ENCODE measurements at places on chromosomes 5 and 9.
A peak's percentile ranks its signal among the peaks of the same experiment; 100 is the strongest.

DNA sequence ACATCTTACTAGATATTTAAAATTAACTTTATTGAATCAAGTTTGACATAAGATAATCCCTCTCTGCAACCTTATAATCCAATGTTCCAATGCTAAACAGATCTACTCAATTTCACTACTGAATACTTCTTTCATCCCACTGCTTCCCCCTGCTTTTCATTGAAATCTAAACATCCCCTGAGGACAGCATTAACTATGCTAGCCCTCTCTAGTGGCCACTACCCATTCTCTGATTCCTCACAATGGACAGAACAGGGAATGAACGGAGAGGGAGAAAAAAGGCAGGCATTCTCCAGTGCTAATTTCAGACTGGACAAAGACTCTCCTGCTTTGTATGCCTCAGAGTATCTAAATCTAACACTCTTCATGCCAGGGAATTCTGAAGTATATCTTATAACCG, 54.3 kb upstream of the RGS7BP start:
- no peak for DNase-seq

GRCh38 chr9:136023410-136024225, 62.4 kb upstream of the UBAC1 start:
- DNase-seq = peak; percentile 48

DNA sequence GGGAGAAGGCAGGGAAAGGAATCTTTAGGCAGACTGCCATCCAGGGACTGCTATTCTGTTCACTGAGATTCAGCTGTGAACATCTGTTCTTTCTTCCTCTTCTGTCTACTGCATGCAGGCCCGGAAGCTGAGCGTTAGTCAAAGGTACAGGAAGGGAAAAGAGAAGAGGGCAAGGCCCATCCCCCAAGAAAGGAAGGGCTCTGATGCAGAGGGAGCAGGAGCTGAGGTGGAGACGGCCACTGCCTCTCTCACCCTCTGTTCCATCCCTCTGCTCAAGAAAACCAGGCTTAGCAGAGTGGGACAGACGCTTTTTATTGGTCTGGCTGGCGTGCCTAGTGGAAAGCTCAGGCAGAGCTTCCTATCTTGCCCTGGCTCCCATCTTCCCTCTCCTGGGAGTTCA, 57.6 kb downstream of the PFDN1 start:
- DNase-seq = no peak

- no peak for DNase-seq
Observed at GRCh38 chr9:110782701-110783100, 114.1 kb downstream of the MUSK start.

DNA sequence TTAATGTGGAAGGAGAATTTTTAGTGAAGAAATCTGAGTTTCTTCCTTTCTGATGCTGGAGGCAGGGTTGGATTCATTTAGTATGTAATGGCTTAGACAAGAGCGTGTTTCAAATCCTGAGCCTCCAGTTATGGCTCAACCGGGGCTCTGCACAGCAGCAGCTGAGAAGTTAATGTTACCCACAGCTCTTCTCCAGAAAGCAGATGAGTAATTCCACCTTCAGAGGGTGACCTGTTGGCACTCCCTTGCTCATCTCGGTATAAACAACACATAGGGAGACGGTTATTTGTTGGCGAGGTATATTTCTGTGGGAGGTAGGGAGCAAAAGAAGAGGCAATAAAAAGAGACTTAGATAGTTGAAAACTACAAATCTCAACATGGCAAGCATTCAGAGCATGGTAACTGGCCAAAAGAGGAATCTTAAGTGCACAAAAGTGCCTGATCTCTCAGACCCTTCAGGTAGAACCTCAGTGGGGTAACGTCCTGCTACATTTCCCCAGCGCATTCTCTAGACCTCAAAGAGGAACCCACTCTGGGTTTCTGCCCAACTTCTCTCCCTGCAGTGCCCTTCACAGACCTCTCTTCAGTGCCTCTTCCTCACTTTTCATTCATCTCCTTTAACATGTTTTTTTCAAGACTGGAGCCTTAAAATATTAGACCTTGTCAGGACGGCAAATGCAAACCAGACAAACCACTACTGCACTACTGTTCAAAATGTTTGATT, 417.5 kb upstream of the ADAMTSL1 start:
- DNase-seq = no peak

- no peak for DNase-seq
Observed at GRCh38 chr9:127136880-127137639, 14.6 kb upstream of the ANGPTL2 start.

DNA sequence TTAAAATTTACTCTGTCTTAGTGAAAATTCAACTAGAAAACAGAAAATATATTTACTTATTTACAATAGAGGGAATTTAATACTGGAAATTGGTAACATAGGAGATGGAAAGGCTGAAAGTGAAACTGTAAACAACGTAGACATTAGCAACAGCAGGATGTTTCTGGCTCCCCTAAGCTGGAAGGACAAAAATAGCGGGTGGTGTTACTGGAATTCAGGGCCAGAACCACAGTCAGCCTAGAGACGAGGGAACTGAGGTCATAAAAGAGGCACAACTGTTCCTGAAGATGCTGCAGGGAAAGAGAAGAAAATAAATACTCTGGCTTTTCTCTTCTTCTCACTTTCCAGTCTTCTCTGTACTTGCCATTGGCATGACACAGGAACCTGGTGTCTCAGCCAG, 80.4 kb upstream of the NIPBL start:
- no peak for DNase-seq

- no peak for DNase-seq
Observed at GRCh38 chr5:54455413-54456157, at the start of gene HSPB3. HSPB3 (plus strand) TSS chr5:54455699; CDS start chr5:54455790, 91 bp downstream.

DNA sequence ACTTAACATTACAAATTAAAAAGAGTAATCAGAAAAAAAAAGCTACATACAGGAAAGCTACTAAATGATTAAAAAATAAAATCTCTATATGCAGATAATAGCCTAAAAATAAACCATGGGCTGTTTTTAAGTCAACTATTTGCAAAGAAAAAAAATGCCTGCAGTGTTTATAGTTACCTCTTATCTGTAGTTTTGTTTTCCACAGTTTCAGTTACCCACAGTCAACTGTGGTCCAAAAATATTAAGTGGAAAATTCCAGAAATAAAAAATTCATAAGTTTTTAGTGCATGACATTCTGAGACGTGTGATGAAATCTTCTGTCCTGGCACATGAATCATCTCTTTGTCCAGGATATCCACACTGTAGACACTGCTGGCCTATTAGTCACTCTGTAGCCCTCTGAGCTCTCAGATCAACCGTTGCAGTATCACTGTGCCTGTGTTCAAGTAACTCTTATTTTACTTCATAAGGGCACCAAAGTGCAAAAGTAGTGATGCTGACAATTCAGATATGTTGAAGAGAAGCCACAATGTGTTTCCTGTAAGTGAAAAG, 59.2 kb downstream of the PRELID2 start:
- no peak for DNase-seq

DNA sequence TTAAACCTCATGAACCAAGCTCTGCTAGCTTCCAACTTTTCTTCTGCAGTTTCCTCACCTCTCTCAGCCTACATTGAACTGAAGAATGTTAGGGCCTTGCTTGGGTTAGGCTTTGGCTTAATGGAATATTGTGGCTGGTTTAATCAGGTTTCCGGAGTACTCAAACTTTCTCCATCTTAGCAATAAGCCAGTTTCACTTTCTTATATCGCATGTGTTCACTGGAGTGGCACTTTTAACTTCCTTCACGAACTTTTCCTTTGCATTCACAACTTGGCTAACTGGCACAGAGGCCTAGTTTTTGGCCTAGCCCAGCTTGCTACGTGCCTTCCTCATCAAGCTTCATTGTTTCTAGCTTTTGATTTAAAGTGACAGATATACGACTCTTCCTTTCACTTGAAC, 81.0 kb upstream of the MAST4 start:
- DNase-seq = no peak

Measured in left lobe of liver (tissue), 2 donors.